ENCODE measurements at places on chromosomes 3 and 15. TPM values are rescaled to one million over a fixed set of nuclear protein-coding genes. Genes with fewer than 3 reads are reported as not detected.

The PRSS50 gene
- total RNA-seq, result not detected

DNA sequence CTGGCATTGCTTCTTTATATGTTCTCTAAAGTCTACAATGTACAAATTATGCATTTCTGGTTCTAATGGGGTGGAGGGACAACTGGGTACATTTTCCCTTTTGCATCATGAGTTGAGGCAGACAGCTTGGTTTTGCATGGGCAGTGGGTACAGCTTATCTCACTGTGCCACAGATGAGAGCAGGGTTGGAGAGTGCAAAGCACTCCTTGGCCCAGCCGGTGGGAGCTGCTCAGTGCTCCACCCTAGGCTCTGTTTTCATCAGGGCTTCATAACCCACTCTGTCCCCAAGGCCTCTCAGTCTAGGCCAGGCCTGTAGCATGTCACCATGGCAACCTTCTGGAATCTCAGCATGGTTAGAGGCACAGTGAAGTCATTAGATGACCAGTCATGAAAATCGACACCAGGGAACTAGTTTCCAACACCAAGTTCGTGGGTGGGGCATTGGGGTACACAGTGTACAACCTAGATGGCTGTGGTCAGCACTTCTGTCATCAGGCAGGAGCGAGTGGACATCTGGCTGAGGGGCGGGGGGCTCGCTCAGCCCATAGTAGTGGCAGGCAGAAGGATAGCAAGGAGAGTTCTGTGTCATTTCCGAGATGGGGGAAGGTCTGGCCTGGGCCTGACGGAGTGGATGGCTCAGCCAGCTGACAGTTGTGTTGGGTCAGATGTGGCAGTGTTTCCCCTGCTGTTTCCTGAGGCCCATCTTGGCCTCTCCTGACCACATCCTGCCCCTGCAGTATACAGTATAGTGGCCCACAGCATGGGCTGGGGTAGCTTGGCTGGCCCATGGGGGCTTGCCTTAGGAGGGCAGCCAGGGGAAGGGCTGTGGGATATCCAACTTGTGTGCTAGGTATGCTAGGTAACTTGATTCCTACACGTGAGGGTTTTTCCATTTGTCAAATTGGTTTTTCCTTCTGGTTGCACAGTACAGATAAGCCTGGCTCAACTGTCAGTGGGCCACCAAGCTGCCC lies 75.7 kb upstream of the PRR23C start:
- no peak for DNase-seq
- no peak overlapping the region for H3K27ac ChIP-seq
- no peaks in the 10 kb centered on the region for H3K36me3 ChIP-seq

GRCh38 chr15:34252545-34252944 lies 27.7 kb downstream of the EMC4 start:
- no peaks in the 10 kb centered on the region for H3K36me3 ChIP-seq
- DNase-seq, result no peak
- H3K4me1 ChIP-seq, result no peaks in the 10 kb centered on the region
- H3K27ac ChIP-seq, result no peak overlapping the region
- H3K27me3 ChIP-seq, result no peaks in the 10 kb centered on the region
- H3K4me3 ChIP-seq, result no peak overlapping the region

The CCR1 gene
- total RNA-seq, result 0.87 TPM

The LRRC49 gene
- total RNA-seq, result 5.1 TPM

DNA sequence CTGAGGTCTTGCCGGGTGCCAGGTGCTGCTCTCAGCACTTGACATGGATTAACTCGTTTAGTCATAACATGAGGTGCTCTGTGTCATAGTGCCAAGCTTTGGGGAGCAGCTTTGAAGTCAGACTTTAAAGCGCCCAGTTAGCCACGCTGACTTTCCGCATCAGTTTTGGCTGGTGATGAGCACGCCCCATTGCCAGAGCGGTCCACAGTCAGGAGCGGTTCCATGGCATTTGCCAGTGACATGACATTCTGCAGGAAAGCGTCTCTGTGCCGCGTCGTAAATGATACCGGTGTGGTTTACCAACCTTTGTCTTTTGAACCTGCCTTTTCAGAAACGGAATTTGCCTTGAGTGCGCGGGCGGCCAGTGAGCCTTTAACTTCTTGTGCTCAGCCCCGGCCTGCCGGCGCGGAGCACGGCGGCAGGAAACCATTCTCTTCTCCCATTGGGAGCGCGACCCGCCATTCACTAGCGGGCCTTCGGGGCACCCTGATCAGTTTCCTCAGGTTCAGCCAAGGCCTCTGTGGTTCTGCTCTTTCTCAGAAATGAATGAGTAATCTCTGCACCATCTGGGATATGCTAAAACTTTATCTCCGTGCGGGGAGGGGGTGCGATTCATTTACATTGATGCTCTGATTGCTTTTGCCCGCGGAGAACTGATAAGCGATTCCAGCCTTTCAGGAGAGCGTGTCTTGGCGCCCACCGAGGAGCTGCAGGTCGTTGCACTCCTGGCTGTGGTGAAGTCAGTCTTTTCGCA lies 1.7 kb upstream of the SLC2A2 start:
- peaks cover 7% of the 10 kb centered on the region for H3K4me1 ChIP-seq
- H3K27me3 ChIP-seq, result no peaks in the 10 kb centered on the region
- no peak overlapping the region for H3K4me3 ChIP-seq

- no peaks in the 10 kb centered on the region for H3K4me1 ChIP-seq
- no peak overlapping the region for H3K27ac ChIP-seq
- H3K36me3 ChIP-seq, result no peaks in the 10 kb centered on the region
- peaks cover 2% of the 10 kb centered on the region for H3K27me3 ChIP-seq
These were observed 47.1 kb downstream of the DAPK2 start for GRCh38 chr15:63999177-63999576.

DNA sequence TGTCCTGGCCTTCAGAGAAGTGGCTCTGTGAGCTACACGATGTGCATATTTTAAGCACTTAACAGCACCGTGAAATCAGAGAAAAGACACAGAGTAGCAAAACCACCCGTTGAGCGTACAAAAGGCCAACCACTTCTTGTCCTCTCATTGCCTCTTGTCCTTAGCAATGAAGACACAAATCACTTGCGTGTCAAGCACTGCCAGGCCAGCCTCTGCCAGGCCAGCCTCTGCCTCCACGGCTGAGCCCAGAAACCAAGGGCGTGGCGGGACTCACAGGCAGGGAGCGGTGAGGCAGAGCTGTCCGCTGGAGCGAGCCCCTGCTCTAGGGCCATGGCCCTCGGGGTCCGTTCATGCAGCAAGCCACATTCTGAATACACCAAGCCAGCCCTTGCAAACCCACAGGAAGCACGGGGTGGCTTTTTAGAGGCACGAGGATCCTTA lies 4.0 kb downstream of the MUC4 start:
- H3K27ac ChIP-seq, result no peak overlapping the region
- no peak for DNase-seq
- H3K36me3 ChIP-seq, result no peaks in the 10 kb centered on the region

DNA sequence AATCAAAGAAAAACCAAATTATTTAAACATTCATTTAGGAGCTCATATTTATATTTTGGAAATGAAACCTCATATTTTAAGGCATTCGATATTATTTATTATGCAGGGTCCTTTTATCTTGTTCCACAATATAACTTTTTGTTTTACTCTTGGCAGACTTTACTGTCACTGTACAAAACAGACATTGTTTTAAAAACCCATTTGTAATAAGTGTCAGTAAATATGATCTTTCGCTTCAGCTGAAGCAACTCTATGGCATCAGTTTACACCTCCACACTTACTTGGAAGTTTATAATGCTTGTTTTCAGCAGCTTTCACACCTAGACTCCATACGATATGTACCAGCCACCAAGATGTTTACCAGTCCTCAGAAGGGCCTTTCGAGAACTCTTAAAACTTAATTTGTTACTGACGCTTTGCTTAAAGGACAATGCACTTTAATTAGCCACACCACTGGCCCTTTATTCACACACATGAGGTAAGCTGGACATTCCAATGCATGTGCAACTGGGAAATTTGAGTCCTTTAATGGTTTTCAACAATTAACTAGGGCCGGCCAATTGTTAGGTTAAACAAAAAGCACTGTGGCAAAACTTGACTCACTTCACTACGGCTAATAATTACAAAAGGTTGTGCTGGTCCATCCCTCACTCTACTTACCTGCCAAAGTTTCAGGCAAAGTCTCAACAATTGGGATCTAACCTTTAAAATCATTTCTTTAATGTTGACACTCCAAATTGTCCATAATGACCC lies 16.7 kb downstream of the WWTR1 start:
- peaks cover 33% of the 10 kb centered on the region for H3K4me1 ChIP-seq
- no peak overlapping the region for H3K4me3 ChIP-seq
- no peak for DNase-seq
- H3K27me3 ChIP-seq, result no peaks in the 10 kb centered on the region
- H3K36me3 ChIP-seq, result peaks cover 34% of the 10 kb centered on the region
- no peak overlapping the region for H3K27ac ChIP-seq

DNA sequence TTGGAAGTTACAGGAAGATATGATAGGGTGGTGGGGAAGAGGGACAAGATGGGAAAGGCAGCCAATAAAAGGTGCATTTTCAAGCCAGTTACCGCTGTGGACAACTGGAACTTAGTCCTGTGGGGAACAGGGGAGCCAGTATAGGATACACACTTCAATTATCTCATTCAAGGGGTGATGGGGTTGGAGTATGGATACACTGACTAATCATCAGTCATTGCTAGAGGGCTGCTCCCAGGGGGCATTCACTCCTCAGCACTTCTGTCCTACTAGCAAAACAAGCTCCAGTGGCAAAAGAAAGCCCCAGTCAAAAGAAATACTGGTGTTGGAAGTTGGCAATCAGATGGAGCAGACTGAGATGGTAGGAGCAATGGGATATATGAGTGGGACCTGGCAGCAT lies 183.4 kb upstream of the GADL1 start:
- peak overlapping the region; percentile 73 for H3K27ac ChIP-seq
- no peak overlapping the region for H3K4me3 ChIP-seq
- no peaks in the 10 kb centered on the region for H3K27me3 ChIP-seq
- no peaks in the 10 kb centered on the region for H3K36me3 ChIP-seq
- no peak for DNase-seq

DNA sequence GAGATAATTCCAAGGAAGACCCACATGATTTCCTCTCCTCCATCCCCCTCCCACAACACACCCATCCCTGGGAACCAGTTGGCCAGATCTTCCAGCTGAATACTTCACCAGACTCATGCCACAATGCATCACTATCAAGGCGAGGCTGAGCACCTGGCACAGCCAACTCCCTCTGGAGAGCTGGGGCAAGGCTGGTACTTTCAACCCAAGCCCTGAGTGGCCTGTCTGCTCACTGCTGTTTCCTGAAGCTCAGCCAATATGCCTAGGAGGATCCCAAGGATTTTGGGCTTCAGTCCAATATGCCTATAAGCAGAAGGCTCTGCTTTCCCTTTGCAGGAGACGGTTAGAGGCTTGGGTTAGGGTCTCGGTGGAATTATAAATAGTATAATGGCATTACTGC lies 90.9 kb upstream of the NEO1 start:
- H3K27ac ChIP-seq, result no peak overlapping the region
- H3K36me3 ChIP-seq, result no peaks in the 10 kb centered on the region
- H3K27me3 ChIP-seq, result no peaks in the 10 kb centered on the region
- H3K4me3 ChIP-seq, result no peak overlapping the region
- no peak for DNase-seq

The RTP1 gene
- not detected for total RNA-seq

GRCh38 chr3:131972091-131972490 lies 62.7 kb downstream of the CPNE4 start:
- H3K27ac ChIP-seq, result peak overlapping the region; percentile 45
- H3K27me3 ChIP-seq, result no peaks in the 10 kb centered on the region
- H3K36me3 ChIP-seq, result no peaks in the 10 kb centered on the region
- no peak for DNase-seq

DNA sequence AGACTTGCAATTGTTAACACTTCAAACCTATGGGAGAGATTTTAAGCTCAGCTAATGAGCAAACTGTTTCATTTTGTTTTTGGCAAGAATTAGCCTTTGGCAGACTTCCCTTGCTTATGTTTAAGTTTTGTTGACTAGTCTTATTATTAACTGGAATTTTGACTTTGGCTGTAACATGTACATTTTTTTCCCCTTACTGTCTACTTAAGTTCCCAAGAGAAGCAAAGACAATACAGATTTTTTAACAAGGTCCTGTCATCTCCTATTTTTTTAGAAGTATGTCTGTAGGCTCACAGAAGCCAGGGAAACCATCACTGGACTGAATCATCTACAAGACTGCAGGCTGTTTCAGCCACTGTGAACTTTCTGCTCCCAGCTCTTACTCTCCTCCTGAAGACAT lies 74.3 kb downstream of the DGKG start:
- H3K4me3 ChIP-seq, result no peak overlapping the region
- no peaks in the 10 kb centered on the region for H3K36me3 ChIP-seq
- H3K4me1 ChIP-seq, result peaks cover 32% of the 10 kb centered on the region

The UPK1B gene
- 0.18 TPM for total RNA-seq

DNA sequence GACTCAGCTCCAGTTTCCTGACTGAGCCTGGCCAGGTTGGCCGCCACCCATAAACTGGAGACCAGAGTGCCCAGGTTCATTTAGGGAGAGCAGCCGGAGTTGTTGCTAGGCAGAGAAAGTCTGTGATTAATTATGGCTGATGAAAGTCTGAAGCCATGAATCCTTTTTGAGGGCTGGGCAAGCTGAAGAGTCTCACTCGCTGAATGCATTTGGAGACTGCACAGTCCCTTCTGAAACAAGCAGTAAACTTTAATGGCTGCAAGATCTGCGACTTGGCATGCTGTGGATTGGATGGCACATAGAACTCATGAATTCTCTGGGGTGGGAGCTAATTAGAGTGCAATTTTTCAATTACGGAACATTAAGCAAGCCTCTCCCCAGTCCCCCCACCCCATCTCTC lies 282.1 kb downstream of the RPLP1 start:
- no peaks in the 10 kb centered on the region for H3K27me3 ChIP-seq
- peak overlapping the region; percentile 93 for H3K27ac ChIP-seq
- DNase-seq, result no peak
- H3K4me3 ChIP-seq, result no peak overlapping the region

The PLSCR2 gene
- total RNA-seq, result not detected

GRCh38 chr3:122313281-122313680 lies 11.8 kb upstream of the CSTA start:
- DNase-seq, result no peak
- H3K4me3 ChIP-seq, result no peak overlapping the region
- no peaks in the 10 kb centered on the region for H3K4me1 ChIP-seq
- H3K27me3 ChIP-seq, result peaks cover 5% of the 10 kb centered on the region
- no peak overlapping the region for H3K27ac ChIP-seq

GRCh38 chr3:54831112-54831511 lies 96.7 kb downstream of the LRTM1 start:
- no peaks in the 10 kb centered on the region for H3K36me3 ChIP-seq
- no peak for DNase-seq
- no peaks in the 10 kb centered on the region for H3K27me3 ChIP-seq
- H3K4me3 ChIP-seq, result no peak overlapping the region
- H3K4me1 ChIP-seq, result no peaks in the 10 kb centered on the region
- H3K27ac ChIP-seq, result no peak overlapping the region

DNA sequence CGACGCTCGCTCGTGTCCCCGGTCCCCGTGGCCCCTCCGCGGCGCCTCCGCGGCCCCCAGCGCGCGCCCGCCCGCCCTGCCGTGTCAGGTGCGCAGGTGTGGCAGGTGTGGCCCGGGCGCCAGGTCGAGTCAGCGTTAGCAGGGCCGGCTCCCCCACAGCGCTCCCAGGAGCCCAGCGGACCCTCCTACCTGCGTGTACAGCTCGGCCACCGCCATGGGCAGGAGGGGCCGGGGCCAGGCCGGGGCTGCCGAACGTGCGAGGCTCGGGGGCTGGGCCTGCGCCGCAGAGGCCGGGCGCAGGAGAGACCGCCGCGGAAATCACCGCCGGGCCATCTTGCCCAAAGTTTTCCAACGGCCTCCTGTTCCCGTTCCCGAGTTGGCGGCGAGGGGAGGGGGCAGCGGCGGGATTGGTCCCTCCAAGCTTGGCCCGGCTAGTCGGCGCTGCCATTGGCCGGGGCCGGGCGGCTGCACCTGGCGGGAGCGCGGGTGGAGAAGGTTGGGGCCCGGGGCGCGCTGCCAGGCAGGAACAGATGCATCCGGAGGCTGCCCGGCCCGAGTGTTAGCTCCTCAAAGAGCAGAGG lies at the start of gene MYO5C:
TSS of gene MYO5C (minus strand) at position 384 of the 581 bp plus-strand sequence. CDS start at position 216, 168 bp downstream.
- H3K27me3 ChIP-seq, result peaks cover 24% of the 10 kb centered on the region
- no peak for DNase-seq
- H3K4me3 ChIP-seq, result peak within 1 kb of the TSS; percentile 37
- no peaks in the 10 kb centered on the region for H3K36me3 ChIP-seq
- no peak within 1 kb of the TSS for H3K27ac ChIP-seq
- H3K4me1 ChIP-seq, result peaks cover 10% of the 10 kb centered on the region

All from SJSA1 (cell line).